NCI-H2171 (cell line): ENCODE measurements at places on chromosomes 16 and 17.

DNA sequence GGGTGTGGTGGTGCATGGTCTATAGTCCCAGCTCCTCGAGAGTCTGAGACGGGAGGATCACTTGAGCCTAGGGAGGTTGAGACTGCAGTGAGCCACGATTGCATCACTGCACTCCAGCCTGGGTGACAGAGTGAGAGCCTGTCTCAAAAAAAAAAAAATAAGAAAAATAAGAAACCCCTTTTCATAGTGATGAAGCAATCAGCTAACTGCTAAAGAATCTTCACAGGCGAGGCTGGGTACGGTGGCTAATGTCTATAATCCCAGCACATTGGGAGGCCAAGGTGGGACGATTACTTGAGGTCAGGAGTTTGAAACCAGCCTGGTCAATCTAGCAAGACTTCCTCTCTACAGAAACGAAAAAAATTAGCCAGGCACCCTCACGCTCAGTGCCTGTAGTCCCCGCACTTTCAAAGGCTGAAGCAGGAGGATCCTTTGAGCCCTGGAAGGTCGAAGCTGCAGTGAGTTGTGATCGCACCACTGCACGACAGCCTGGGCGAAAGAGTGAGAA, 760 bp downstream of the SLFN12L start:
- DNase-seq: no peak

DNA sequence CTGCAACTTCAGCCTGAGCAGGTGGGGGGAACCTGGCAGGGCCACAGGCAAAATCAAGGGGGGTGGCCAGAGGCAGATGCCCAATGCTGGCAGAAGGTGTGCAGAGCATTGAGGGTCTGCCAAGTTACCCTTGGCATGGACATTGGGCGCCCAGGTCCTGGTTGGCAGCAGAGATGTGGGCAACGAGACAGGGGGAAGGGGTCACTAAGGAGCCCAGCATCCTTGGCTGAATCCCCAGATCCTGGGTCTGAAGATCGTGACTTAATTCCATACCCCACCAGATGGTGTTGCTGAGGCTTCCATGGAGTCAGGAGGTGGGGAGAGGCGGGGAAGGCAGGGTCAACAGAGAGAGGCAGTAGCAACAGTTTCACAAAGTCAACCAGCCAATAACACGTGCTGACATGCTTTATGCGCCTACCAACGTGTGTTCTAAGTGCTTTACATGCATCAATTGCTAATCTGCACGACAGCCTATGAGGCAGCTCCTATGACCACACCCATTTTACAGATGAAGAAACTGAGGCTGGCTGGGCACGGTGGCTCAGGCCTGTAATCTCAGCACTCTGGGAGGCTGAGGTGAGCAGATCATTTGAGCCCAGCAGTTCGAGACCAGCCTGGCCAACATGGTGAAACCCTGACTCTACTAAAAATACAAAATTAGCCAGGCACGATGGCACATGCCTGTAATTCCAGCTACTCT, 83.3 kb downstream of the GSG1L start:
- DNase-seq: peak; percentile 51

- no peak for DNase-seq
Observed at GRCh38 chr16:50365791-50366575, 2.8 kb downstream of the BRD7 start.

DNA sequence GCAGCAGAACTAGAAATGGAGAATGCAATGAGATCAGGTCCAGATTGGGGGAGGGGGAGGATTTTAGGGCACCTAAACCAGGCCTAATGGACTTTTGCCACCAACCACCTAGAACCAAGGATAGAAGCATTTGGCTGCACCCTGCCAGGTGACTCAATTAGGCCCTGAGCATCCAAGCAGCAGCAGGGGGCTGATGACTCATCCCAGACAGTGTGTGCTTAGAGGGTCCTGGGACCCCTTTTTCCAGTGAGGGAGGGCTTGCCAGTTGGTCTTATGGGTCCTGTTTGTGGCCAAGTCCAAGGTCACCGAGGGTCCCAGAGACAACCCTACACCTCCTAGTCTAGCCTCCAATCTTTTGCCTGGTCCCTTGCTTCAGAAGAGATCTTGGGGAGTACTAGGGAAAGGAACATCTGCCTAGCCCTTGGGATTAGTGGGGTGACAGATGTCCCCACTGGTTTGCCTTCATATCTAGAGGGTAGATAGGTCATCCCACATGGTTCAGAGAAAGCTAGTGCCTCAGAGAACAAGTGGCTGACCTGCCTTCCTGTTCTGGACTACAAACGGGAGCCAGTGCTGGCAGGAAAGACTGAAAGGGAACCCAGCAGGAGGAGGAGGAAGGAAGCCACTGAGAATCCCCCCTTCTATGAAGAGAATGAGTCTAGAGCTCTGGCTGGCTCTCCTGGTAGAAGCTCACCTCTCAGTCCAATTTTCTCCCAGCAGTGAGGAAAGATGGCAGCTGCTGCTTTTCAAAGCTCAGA, 1.6 kb upstream of the TBKBP1 start:
- DNase-seq: no peak

DNA sequence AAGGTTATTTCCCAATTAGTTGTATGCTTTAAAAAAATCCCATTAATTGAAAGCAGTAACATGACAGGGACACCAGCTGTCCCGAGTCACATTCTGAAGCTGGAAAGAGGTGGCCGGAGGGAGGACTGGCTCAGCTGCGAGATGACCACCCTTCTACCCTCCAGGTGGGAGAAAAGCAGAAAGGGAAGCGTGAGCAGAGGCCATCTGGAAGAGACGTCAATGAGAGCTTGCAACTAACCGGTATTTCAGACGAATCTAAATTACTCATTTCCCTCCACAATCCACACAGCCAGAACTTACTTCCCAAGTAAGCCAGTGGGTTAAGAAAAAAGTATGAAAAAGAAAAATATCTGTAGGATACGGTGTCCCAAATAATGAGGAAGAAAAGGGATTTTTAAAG, 28.5 kb upstream of the SLC38A8 start:
- DNase-seq: no peak

- no peak for DNase-seq
Observed at GRCh38 chr17:52032454-52032853, 126.1 kb downstream of the CA10 start.

GRCh38 chr16:51815523-51815922, 664.5 kb upstream of the SALL1 start:
- no peak for DNase-seq

GRCh38 chr17:56064506-56064905, 88.8 kb upstream of the ANKFN1 start:
- DNase-seq: peak; percentile 85

DNA sequence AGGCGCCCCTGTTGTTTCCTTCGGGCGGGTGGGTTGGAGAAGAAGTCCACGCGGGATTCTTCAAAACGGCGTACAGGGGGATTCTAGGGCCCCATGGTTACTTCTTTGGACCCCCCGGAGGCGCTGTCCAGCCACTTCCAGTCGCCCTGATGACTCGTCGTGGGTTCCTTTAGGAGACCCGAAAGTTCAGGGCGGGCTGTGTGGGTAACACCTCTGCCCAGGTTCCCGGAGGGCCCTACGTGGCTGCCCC, 716 bp upstream of the HIC1 start:
- DNase-seq: no peak

DNA sequence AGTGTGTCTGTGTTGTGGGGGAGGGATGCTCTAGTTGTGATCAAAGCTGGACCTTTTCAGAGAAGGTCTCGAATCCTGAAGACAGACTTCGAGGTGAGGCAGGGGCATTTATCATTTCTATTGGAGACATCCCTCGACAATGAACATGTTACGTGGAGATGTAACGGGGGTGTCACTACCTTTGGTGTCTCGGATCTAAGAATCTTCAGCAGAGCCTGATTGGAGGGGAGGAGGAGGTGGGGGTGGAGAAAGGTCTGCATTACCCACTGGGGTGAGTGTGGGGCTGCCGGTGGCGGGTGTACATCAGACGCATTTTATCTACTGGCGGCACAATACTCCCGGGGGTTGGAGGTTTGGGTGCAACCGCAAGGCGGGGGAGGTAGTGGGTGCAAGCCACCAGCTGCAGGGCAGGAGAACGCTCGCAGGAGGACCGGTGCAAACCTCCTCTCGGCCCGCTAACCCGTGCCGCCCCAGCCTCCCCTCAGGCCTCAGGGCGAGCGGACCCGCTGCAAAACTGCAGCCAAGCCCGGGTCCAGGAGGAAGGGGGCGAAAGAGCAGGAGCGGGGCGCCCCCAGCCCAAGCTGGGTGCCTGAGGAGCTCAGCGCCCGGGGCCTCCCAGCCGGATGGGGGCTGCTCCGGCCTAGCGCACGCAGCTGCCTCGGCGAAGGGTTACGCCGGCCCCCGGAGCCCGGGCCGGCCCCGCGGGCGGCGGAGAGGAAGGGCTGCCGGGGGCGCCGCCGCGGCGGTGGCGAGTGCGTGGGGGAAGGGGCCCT, 735 bp downstream of the ZNF652 start:
- peak; percentile 25 for DNase-seq

DNA sequence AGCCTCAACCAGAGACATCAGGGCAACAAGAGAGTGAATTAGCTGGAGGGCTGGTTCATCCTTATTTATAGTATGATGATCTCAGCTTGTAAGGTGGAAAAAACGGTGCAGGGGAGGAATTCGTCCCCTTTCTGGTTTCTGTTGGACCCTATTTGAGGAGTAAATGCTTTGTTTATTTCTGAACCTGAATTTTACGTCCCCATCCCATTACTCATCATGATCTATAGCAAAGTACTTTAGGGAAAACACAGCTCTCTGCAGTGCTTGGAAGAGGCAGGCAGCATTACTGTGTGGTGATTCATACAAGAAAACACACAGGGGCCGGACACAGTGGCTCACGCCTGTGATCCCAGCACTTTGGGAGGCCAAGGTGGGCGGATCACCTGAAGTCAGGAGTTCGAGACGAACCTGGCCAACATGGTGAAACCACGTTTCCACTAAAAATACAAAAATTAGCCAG, 8.0 kb upstream of the VAT1L start:
- DNase-seq: no peak

GRCh38 chr17:34820922-34821321, 140.3 kb downstream of the CCT6B start:
- no peak for DNase-seq

GRCh38 chr16:68379472-68380347, 68.6 kb downstream of the SMPD3 start:
- DNase-seq: no peak

GRCh38 chr17:74454197-74455024, 12.0 kb upstream of the CD300A start:
- peak; percentile 92 for DNase-seq

DNA sequence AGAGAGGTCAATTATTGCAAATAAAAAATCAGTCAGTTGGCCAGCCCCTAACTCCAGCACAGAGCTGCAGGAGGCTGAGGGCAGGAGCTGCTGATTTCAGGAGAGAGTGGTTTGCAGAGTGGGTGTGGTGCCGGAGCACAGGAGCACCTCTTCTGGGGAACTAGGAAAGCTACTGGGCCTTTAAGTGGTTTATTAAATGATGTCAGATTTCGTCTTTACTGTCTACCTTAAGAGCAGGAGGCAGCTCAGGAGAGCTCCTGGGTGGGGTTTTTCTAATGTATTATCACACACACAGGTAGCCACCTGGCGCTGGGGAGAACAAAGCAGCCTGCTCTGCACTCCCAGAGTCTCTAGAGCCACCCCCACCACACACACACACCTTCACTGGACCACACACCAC, 11.5 kb upstream of the HAS3 start:
- no peak for DNase-seq

DNA sequence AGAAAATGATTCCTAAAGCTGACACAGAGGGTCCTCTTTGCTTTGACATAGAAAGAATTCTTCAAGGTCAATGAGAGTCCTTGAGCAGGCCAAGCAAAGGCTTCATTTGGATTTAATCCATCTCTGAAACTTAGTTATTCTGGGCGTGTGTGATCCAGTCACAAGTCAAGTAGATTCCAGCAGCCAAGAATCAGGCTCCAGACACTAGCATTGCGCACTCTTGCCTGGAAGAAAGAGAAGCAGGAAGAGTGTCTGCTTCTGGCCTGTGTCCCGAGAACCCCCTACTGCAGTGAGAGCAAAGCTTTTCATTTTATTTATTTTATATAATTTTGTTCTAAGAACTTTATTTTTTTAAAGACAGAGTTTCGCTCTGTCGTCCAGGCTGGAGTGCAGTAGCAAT, 88.2 kb upstream of the CACNG5 start:
- no peak for DNase-seq
